ENCODE measurements at places on chromosomes 1 and 21. TPM values are rescaled to one million over a fixed set of nuclear protein-coding genes. Genes with fewer than 3 reads are reported as not detected.

LGR6 gene
- 0.78 TPM for total RNA-seq

UBASH3A gene
- total RNA-seq, result 0.78 TPM

PODN gene
- total RNA-seq, result 110 TPM

LENEP gene
- not detected for total RNA-seq

MARK1 gene
- 24.4 TPM for total RNA-seq

SYCP1 gene
- not detected for total RNA-seq

DNAI4 gene
- 5.8 TPM for total RNA-seq

CA14 gene
- not detected for total RNA-seq

DIRAS3 gene
- 1.5 TPM for total RNA-seq

MPL gene
- total RNA-seq, result not detected

MR1 gene
- total RNA-seq, result 23.5 TPM

ADORA1 gene
- total RNA-seq, result 0.50 TPM

S100A9 gene
- total RNA-seq, result 845 TPM

TMEM82 gene
- total RNA-seq, result not detected

TTC34 gene
- total RNA-seq, result 0.19 TPM

UTS2 gene
- not detected for total RNA-seq

Measured in esophagus muscularis mucosa (tissue), 4 donors.